Activated T-helper 17 cell treated with anti-CD3 and anti-CD28 coated beads, Interleukin-2, amount 50 U/mL, for 72 hours (primary cell): ENCODE measurements at places on chromosomes 1 and 21. TPM values are rescaled to one million over a fixed set of nuclear protein-coding genes. Genes with fewer than 3 reads are reported as not detected.

MCOLN2 gene
- 25.6 TPM for total RNA-seq

DHRS3 gene
- 15.9 TPM for total RNA-seq

SFN gene
- total RNA-seq = 4.3 TPM

NHLH2 gene
- not detected for total RNA-seq

ZNF683 gene
- not detected for total RNA-seq

CDK18 gene
- 3.0 TPM for total RNA-seq

SDE2 gene
- 18.0 TPM for total RNA-seq

OR2W3 gene
- not detected for total RNA-seq

POU3F1 gene
- total RNA-seq = 0.11 TPM
